ENCODE measurements at places on chromosomes 7 and 10. TPM values are rescaled to one million over a fixed set of nuclear protein-coding genes. Genes with fewer than 3 reads are reported as not detected.
A peak's percentile ranks its signal among the peaks of the same experiment; 100 is the strongest.

TMEM176A gene
- 2.3 TPM for total RNA-seq

TAS2R4 gene
- 0.56 TPM for total RNA-seq

- no peak overlapping the region for H3K4me3 ChIP-seq
- H3K27ac ChIP-seq, result no peak overlapping the region
- peaks cover 33% of the 10 kb centered on the region for H3K27me3 ChIP-seq
- H3K4me1 ChIP-seq, result no peaks in the 10 kb centered on the region
Observed at GRCh38 chr7:20738518-20739481, 47.9 kb downstream of the SP8 start.

DNA sequence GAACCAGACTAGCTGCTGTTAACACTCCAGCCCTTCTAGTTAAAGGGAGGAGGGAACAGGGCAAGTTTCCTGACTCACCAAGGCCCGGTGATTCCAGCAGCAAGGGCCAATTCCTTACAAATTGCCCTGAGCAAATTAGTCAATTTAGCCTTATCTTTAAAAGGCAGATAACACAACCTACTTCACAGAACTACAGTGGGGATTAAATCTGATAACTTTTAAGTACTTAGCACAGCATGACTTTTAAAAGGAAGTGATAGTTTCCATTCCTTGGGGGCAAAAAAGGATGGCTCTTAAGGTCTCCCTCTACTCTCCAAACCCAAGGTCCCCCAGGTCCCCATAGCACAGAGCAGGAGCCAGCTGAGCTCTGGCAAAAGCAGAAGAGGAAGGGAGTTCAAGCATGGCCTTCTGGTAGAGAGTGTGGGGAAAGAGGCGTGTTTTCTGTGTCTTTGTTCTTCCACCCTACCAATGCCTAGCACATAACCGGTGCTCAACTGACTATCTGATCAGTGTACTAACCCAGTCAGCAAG, 4.0 kb downstream of the CDCA7L start:
- H3K36me3 ChIP-seq, result peaks cover 10% of the 10 kb centered on the region
- peak; percentile 24 for DNase-seq
- no peak overlapping the region for H3K27ac ChIP-seq
- no peak overlapping the region for H3K4me3 ChIP-seq
- no peaks in the 10 kb centered on the region for H3K27me3 ChIP-seq

DNA sequence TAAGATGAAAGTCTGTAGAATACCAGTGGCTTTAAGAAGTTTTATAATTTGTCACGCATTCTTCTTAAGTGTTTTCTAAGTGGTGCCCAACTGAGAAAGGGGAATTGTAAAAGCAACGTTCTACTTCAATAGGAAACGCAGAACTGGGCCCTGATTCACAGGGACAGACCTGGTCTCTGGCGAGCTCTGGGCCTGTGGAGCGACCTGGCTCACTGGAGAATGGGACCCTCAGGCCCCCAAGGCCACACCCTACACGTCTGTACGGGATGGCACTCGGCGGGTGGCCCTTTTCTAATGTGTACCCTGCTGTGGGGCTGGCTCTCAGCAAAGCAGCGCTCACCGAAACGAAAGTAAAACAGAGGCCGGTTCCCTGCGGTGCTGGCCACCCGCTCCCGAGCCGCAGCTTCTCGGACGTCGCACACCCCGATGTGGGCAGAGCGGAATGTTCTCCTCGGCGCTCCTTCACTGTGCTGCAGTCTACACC, 205.0 kb downstream of the DIP2C start:
- H3K4me3 ChIP-seq, result peak overlapping the region; percentile 50
- H3K27me3 ChIP-seq, result no peaks in the 10 kb centered on the region
- no peaks in the 10 kb centered on the region for H3K36me3 ChIP-seq
- peak; percentile 92 for DNase-seq
- H3K4me1 ChIP-seq, result peaks cover 19% of the 10 kb centered on the region
- peak overlapping the region; percentile 45 for H3K27ac ChIP-seq

- H3K36me3 ChIP-seq, result no peaks in the 10 kb centered on the region
- H3K4me1 ChIP-seq, result peaks cover 8% of the 10 kb centered on the region
- H3K27ac ChIP-seq, result no peak overlapping the region
- no peak for DNase-seq
- no peaks in the 10 kb centered on the region for H3K27me3 ChIP-seq
- H3K4me3 ChIP-seq, result no peak overlapping the region
Observed at GRCh38 chr7:36297364-36298009, 92.2 kb upstream of the ANLN start.

DNA sequence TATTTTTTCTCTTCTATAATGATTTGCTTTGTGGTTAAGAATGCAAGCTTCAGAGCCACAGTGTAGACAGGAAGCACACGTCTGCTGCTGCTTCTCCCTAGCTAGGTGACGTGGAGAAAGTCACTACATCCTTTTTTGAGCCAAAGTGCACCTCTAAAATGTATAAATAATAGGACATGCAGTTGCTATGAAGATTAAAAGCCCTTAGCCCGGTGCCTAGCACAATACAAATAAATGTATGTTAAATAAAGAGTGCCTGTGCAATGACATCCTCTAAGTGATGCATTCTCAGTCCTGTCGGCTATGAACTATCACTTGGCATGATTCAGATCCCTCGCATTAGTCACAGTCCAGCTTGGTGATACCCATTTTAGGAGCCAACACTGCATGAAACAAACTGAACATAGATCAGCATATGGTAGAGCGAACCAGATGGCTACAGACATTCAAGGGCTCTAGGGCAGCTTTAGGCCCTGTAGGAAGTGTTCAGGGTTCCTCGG, 4.8 kb upstream of the TRDMT1 start:
- peaks cover 16% of the 10 kb centered on the region for H3K4me1 ChIP-seq
- no peak overlapping the region for H3K27ac ChIP-seq
- no peaks in the 10 kb centered on the region for H3K36me3 ChIP-seq
- no peak overlapping the region for H3K4me3 ChIP-seq

Measured in A673 (cell line).